ENCODE measurements at places on chromosomes 5 and 9.
A peak's percentile ranks its signal among the peaks of the same experiment; 100 is the strongest.

GRCh38 chr5:143916451-143916850, 104.5 kb downstream of the HMHB1 start:
- no peak for DNase-seq

- no peak for DNase-seq
Measured at GRCh38 chr9:98848450-98849149, 41.1 kb downstream of the GALNT12 start.

- no peak for DNase-seq
Measured at GRCh38 chr9:19642256-19642655, 146.6 kb downstream of the SLC24A2 start.

DNA sequence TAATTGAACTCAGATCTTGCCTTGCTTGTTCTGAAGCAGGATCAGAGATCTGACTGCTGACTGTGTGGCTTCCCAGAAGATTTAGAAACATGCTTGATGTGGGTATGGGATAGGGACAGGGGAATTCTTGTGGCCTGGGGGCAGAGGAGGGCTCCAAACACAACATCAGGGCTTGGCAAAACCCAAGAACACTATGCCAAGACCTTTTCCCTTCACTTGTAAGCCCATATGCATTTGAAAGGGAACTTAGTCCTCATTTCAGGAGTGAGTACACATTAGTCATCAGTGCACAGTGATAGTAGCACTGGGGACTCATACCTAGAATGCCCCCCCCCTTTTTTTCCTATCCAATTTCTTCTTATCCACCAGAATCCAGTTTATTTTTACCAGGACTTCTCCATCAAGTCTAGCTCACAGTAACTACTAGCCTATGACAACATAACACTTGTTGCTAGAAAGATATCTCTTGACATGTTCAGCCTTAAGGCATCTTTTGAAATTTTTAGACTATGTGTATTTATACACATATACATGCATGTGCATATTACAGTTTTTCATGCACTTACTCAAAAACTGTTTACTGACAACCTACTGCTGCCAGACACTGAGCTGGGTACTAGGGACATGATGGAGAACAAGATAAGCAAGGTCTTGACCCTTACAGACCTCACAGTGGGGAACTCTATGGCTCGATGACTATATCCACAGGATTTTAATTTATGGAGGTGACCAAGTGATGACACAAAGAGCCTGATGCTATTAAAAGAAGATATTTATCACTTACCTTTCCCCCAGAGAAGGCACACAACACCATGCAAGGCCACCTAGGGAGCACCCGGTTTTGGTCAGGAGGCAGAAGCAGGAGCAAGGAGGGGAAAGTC, 158.3 kb upstream of the MAP3K1 start:
- no peak for DNase-seq

- DNase-seq: no peak
Measured at GRCh38 chr5:61808091-61808490, 476.0 kb downstream of the ZSWIM6 start.

DNA sequence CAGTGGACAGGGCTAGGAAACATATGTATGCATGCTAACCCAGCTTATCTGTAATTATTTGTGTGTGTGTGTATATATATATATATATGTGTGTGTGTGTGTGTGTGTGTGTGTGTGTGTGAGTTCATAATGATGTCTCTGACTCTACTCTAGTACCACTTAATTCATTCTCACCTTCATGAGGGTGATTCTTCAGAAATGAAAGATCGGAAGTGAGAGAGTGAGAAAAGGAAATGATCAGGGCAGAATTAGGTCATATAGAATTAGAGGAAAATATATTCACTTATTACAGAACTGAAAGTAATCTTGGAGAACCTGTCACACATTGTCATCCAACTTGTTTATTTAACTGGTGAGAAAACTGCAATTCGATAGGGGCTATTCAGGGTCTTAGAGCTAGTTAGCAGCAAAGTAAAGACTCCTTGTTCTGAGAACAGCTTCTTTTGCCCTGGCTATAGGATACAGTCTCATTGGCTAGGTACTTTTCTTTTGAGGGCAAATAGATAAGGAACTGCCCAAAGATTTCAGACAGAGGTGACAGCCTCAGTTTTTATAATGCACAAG, 58.8 kb downstream of the C9orf153 start:
- no peak for DNase-seq

DNA sequence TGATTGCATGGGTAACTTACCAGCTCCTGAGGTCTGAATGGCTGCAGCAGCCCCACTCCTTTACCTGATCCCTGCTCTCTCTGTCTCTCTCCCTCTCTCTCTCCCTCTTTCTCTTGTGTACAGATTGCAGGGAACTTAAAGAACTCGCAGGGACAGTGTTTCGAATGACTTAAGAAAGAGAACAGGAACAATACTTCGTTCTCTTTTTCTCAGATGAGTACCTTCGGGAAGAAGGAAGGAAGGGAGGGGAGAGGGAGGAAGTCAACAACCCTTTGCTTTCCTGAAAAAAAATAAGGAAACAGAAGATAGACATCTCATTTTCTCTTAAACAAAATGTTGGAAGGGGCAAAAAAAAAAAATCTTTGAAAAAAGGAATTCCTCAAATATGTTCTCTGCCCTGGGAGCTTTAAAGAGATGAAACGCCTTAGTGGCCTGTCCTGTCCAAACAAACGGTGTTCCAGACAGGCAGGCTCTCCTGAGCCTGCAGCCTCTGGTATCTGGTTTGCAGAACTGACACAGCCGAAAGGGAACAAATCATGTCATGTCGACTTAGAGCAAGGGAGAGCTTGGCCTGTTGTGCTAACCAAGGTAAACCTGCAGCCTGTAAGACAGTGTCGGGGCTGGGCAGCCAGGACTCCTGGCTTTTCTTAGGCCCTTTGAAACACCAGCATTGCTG, at the start of gene ZNF366:
TSS of gene ZNF366 (minus strand) at position 180 of the 676 bp plus-strand sequence. CDS start 45,914 bp downstream, outside the sequence.
- DNase-seq: no peak

DNA sequence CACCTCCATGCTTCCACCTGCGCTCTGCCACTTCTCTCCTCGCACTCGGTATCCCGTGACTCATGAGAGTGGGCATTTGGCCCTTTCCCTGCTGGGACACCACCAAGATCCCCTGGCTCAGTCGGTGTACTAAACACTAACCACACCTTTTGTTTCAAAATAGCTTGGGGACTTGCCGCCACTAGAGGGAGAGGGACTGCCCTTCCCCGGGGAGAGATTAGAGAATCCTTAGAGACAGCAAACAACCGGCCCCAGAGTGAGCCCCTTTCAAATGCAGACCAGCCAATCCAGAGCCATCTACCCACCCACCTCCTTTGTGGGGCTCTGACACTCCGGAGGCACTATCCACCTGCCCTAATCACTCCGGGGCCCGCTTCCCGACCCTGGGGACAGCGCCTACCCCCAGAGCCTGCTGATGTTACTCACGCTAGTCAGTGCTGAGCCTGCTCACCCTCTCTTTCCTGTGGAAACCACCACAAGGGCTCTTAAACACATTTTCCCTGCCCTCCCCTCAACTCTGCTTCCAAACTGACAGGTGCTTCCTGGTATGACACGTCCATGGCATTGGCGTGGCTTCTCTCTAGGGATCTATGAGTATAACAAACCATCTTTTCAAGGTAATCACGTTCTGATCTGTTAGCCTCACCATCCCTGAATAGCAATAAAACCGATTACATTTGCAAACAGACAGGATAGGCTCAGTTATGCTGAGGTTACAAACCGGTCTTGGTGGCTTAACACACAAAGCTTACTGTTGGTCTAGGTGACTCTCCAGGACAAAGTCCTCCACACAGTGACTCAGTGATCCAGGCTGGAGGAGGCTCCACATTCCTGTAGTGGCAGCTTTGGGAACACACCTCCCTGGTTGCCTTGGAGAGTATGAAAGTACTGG, 180.1 kb upstream of the MVB12B start:
- DNase-seq: peak; percentile 32

GRCh38 chr5:135134691-135135381, 100.8 kb upstream of the PITX1 start:
- no peak for DNase-seq

DNA sequence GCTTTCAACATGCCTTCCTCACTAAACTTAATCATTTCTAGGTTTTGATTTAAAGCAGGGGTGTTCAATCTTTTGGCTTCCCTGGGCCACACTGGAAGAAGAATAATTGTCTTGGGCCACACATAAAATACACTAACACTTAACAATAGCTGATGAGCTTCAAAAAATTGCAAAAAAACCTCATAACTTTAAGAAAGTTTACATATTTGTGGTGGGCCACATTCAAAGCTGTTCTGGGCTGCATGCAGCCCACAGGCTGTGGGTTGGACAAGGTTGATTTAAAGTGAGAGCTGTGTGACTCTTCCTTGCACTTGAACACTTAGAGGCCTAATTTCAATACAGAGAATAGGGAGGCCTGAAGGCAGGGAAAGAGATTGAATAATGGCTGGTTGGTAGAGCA, 598.3 kb downstream of the EFNA5 start:
- no peak for DNase-seq

DNA sequence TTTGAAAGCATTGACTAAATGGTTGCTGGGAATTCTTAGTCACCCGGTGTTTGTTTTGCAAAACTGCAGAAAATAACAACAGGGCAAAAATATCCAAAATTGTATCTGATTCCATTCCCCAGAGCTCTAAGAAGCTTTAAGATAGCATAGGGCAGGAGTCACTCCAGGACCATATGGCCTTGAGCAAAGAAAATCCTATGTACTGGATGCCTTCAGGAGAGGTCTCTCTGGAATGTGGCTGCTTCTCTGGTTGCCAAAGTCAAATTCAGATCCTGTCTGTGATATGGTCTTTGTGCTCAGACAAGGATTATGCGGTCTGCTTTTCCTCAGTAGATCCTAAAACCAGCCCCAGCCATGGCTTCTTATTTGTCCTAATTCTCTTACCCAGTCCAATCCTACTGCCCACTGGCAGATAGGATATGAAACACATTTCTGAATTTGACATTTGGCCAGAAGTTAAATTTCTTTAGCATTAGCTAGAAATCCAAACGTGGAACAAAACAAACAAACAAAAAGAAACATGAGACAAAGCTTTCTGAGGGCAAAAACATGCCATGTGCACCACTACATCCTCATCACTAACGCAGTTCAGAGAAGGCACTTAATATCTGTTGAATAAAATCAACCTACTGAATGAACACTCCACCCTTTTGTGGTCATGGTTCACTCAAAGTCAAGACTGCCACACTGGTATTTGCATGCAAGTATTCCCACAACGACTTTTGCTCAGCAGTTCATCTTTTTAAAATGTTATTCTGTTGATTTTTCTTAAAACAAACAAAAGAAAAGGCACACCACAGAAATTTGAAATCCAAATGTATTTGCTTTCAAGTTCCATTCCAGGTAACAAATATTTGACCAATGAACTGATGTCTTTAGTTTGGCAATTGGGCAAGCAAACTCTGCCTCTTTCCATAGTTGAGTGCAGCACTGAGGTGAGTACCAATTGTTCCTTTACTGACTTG, 165.7 kb downstream of the TRPM6 start:
- no peak for DNase-seq

DNA sequence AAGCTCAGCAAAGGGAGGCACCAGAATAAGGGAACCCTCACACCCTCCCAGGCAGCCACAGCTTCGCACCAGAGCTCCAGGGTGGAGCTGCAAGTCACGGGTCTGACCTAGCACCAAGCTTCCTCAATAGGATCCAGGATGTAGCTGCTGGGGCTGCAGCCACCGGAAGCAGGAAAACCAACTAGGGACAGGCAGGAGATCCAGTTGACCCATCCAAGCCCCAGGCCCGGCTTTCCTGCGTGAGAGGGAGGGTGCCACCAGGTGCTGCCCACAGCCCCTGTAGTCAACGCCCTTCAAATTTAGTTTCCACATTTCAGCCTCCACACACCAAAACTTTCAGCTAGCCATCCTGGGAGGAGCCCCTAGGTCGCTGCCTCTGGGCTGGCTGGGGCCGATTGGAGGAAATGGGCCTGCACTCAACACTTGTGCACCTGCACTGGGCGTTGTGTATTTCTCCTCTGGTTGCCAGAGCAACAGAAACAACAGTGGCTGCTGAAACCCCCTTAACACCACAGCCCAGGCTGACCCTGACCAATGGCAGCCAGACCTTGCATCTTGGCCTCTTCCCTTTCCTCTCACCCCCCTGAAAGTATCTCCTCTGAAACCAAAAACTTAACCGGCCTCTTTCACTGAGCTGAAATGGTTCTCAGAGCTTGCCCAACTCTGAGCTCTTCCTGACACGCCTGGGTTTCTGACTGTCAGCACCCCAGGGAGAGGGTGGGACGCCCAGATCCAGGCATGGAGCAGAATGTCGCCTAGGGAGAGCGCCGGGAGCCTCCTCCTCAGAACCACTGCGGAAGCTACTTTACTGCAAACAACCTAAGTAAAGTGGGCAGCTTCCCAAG, 226.5 kb upstream of the MAP3K1 start:
- no peak for DNase-seq

DNA sequence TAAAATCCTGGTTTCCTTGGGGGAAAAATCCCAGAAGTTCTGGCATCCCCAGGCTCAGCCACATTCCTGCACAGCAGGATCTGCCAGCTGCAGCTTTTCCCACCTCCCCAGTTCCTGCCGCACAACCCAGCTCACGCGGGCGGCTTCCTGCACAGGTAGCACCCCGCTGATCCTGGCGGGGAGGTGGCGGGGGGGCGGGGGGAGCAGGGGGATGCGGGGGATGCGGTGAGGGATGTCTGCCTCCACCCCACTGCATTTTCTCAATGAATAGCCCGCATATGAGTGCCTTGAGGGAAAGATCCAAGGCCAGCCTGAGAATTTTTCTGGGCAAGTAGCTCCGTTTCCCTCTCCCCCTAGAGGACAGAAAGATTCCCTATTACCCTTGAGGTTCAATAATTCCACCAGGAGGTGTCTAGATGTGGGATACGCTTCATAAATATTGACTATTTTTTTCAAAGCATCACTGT, 21.1 kb downstream of the GFPT2 start:
- DNase-seq: no peak

- no peak for DNase-seq
Measured at GRCh38 chr5:53603009-53603687, 42.7 kb downstream of the NDUFS4 start.

- no peak for DNase-seq
Measured at GRCh38 chr9:95092262-95093072, 225.0 kb downstream of the FANCC start.

DNA sequence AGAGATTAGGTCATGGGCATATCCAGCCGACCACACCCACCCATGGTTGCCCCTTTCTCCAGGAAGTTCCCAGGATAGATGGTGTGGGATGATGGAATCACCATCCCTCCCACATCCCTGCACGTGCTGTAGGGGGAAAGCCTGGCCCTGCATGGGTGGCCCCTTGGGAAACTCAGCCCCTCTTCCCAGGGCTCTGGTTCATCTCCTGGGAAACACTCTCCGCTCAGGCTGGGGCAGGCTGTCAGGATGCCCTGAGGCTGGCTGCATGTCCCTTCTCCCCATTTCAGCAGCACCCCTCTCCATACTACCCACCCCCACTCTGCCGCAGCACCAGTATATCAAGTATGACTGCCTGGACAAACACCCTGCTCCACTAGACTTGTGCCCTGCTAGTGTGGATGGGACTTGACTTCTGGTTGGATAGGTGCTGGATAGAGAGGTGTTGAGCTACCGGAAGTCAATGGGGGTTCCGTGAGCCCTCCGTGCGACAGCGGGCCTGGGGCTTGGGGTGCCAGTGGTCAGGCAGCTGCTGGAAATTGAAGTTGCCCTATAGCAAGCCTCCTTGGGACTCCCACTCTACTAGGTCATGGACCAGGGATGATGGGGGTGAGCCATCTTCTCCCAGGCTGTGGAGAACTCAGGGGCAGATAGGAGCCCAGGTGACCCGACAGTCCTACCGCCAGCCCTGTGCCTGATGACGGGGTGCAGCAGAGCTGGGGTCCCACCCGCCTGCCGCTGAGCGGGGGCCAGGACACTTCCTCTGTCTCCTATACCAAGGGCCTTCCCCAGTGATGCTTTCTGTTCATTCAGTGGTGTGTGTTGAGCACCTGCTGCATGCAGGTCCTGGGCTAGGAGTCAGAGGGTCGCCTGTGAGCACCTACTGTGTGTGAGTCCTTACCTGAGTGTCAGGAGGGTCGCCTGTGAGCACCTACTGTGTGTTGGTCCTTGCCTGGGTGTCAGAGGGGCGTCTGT, 69.4 kb upstream of the COL5A1 start:
- DNase-seq: no peak
